ENCODE measurements at places on chromosomes 3 and 15.

DNA sequence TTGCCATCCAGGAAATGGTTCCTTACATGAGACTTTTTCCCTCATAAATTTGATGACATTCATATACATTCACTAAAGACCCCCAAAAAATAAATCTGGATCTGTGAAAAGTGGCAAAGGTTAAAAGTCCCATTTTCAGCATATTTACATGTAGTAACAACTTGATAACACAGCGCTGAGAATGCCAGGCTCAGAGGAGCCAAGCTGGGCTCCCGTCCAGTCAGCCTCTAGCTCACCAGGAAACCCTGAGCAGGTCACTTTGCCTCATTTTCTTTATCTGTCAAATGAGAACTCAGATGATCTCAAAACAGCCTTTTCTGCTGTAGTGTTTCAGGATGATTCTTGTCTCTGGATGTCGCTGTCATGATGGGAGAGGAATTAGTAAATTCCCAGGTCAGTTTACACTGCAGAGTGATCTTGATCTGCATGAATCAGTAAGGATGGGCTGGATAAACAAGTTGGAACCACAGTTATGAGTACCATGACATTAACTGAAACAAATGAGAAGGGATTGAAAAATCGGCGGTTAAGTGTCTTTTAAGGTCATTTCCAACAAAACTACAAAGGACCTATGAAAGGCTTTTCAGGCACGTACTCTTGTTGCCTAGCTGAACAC, 82.8 kb downstream of the PPARG start:
- DNase-seq: no peak

- DNase-seq: no peak
Observed at GRCh38 chr3:45562027-45562426, 32.5 kb upstream of the LIMD1 start.

DNA sequence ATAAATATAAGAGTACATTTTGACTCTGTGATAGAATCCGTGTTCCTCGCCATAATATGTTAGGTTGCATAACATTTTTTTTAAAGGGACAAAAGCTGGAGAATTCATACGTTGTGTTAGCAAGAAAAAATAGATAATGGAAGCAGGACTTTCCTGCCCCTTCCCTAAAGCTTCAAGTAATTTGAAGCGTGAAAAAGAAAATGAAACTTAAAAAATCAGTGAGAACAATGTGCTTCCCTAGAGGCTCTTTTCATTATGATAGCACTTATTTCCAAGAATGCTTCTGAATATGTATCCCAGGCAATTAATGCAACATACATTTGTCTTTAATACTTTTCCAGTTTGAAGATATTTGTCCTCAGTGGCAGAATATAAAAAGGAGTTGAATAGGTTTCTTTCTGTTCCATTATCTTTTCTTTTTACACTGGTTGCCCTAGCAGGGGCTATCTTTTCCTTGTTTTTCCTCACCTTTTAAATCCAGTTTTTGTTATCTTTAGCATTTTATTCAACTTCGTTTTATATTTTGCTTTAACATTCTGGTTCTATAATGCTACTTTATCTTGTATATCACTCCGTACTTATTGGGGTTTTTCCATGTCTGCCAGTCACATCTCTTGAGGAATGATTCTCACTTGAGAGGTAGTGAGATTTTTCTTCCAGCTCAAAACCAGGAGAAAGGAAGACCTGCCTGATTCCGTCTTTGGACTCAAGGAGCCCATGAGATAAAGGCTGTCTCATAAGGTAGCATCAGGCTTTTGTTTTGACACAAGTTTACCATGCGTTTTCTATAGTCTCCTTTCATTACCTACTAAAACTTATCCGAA, 113.8 kb downstream of the MBNL1 start:
- DNase-seq: no peak

DNA sequence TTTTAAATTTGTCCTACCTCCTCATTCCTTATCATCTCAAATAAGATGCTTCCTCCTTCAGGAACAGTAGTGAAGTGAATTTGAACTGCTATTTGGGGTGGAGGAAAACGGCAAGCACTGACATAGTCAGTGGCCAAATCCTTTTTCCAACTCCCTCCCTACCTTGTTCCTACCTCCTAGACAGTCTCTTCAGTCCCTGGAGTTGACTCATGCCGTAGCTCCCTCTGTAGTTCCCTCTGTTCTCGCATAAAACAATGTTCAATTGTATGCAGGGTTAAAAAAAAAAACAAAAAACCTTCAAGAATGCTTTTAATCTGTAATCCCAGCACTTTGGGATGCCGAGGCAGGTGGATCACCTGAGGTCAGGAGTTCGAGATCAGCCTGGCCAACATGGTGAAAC, 1.4 kb downstream of the UBR1 start:
- no peak for DNase-seq

DNA sequence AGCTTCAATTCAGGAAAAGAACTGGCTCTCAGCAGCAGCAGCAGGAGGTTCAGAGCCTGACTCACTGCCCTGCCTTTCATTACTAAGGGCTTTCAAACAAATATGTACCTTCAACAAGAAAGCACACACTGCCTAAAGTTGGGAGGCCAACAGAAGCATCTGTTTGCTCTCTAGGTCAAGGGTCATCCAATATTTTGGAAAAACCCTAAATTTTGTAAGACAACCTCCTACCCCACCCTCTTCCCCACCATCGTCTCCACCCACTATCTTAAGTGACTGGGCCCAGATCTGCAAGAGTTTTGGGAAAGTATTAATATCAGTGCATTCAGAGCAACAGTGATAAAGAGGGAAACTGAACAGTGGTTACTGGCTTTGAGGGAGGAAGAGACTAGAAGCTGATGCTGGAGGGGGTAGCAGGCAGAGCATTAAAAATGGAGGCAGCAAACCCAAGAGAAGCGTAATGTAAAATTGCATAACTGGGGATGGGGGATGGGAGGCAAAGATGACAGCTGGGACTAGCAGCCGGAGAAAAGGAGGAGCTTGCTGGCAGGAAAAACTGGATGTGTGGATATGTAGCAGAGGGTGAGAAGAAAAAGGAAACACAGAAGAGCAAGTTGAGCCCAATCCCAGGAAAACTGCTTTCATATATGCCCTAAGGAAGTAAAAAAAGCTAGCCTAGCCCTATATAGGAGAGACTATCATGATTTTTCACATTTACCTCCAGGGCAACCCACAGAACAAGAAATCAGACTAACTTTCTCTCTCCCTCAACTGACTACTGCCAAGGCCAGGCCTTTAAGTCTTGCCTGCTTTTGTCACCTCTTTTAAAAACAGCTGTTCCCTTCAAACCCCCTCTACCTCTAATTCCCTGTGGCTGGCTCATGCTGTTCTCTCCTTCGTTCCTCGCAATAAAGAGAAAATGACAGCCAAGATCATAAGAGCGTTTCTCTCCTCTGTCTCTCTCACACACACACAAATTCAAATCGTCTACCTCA, 31.4 kb downstream of the NPTN start:
- no peak for DNase-seq

DNA sequence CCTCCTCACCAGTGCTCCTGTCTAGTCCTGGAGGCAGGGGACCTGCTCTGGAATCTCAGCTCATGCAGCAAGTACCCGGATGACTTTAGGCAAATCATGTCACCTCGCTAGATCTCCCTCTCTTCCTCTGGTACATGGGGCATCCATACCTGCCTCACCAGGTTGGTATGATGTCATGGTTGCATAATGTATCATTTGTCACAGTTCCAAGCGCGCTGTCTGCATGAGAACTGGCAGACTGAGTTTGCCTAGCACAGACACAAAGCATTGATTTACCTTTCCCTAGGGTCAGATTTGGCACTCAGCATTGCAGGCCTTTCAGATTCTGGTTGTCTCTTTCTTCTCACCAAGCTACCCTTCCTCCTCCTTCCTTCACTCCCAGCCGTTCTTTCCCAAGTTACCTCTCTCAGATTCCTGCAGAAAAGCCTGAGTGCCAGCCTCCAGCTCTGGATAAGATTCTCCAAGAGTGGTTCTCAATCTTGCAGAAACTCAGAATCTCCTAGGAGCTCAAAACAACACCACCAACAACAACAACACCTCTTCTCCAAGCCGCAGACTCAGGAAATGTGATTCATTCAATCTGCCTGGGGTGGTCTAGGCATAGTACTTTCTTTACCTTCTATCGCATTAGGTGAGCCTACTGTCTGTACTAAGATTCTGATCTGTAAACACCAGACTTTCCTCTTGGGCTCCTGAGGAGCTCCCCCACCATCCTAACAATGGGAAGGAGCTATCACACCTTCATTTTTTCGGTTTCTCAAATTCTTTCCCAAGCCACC, 29.5 kb downstream of the FAM43A start:
- DNase-seq: no peak

GRCh38 chr3:136835813-136836510, 17.0 kb downstream of the SLC35G2 start:
- no peak for DNase-seq

GRCh38 chr3:69008980-69009379, 4.5 kb downstream of the EOGT start:
- DNase-seq: no peak

DNA sequence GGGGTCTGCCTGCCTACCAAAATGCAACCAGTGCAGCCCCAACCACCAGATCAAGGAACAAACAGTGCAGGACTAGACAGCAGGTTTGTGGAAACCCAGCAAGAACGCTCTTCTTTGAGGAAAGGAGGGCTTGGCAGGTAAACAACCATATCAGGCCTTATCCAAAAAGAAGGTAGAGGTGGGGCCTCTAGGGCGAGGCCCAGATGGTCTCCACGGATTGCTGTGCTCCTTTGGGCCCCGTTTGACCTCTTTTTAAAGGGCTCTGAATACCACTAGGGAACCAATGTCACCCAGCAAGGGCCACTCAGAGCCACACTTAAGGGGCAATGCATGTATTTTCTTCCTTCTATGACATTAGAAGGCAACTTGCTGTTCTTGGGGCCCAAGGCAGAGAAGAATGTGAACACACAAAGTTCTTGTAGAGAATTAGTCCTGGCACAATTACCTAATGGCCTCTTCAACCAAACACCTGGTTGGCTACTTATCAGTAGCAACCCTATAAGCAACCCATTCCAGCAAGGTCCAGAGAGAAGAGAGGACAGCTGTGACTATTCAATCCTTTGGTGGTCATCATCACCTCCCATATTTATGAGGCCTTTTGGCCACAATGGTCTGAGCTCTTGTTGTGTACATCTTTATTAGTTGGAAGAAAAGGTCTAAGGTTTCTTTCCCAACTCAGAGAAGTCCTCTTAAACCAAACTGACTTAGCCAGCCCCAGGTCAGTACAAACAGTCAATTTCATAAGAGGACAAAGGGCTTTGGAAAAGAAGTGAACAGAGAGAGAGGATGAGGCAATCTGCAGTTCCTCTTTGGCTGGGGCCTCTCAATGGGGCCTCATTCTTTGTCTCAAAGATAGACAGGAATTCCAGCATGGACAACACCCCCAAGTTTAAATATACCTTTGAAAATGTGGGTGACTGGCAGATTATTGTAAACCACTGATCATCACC, 36.0 kb downstream of the FOXP1 start:
- DNase-seq: no peak

- no peak for DNase-seq
Observed at GRCh38 chr3:115758076-115758763, 134.9 kb downstream of the GAP43 start.

- DNase-seq: no peak
Observed at GRCh38 chr15:36944442-36944841, 155.9 kb downstream of the MEIS2 start.

GRCh38 chr3:174532776-174533175, 326.4 kb upstream of the NAALADL2 start:
- DNase-seq: no peak

DNA sequence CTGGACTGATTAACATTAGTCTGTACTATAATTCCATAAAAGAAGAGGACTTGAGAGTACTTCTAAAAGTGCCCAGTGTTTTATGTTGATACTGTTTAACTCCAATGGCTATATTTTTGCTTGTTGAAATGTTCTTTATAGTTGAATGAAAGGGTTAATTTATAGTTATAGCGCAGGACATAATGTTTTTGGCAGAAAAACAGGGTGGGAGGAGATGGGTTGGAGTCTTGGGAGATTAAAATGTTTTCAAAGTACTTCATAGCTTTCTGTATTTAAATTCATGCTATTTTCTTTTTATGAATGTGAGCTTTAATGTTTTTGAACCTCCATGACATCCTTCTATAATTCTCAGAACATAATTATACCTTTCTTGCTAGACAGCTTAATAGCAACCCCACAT, 108.2 kb downstream of the CNTN3 start:
- DNase-seq: no peak

- no peak for DNase-seq
Observed at GRCh38 chr3:134590766-134591165, 60.1 kb downstream of the KY start.

DNA sequence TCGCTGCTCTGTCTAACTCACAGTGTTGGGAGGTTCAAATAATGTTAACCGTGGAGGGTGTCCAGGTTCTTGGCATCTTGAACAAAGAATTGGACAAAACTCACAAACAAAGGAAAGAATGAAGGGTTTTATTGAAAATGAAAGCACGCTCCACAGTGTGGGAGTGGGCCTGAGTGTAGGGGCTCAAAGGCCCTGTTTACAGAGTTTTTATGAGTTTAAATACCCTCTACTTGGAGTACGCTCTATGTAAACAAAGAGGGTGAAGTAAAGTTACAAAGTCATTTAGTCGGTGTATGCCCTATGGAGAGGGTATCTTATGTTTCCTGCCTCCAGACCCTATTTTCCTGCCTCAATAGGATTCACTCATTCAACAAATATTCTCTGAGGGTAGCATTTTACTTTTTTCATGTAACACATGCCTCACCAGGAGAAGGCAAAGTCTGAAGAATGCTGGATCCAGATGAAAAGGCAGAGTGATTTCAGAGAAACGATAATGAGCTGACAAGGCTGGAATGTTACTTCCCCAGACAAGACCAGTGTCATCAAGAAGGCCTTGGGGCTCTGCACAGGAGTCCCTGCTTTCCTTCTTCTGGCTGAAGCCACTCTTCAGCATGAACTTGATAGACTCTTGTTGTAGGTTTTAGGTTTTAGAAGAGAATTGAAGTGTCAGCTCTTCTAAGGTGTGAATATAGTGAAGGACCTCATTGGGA, 163.6 kb downstream of the FAM43A start:
- DNase-seq: no peak

DNA sequence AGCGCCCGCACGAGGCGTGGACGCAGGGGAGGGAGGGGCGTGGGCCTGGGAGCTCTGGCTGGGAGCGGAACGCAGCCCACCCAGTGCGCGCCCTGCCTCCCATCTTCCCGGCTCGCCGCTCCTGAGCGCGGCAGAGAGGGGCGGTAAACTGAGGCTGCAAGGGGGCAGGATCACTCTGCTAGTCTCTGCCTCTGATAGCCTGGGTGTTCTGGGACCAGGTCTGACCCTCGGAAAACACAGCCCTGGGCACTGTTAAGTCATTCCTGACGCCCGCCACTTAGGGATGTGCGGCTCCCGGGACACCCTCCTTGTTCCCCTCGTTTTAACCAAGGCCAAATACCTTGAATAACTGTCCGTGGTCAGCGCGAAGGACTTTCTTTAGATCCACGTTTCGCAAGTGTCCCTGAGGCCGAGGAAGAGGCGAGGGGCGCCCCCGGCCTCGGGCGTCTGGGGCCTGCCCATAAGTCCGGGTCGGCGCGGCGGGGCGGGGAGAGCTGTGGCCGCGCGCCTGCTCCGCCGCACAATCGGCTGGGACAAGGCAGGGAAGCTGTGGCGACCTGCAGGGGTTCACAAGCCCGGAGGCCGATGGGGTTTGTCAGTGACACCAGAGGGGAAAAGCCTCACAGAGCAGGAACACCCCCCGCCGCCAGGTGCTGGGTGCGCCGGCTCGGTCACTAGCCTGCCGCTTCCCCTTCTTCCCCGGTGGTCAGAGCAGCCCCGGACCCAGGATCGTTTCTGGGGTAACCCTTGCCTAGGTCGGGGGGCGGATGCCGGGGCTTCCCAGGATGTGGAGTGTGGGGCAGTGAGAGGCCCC, 1.5 kb downstream of the ITPKA start:
- no peak for DNase-seq

All from activated T-helper 9 cell treated with anti-CD3 and anti-CD28 coated beads, Interleukin-2, amount 50 U/mL, for 16 hours (primary cell).